Cardiac muscle cell (in vitro differentiated cells and primary cell): ENCODE measurements at places on chromosomes 4 and X.

DNA sequence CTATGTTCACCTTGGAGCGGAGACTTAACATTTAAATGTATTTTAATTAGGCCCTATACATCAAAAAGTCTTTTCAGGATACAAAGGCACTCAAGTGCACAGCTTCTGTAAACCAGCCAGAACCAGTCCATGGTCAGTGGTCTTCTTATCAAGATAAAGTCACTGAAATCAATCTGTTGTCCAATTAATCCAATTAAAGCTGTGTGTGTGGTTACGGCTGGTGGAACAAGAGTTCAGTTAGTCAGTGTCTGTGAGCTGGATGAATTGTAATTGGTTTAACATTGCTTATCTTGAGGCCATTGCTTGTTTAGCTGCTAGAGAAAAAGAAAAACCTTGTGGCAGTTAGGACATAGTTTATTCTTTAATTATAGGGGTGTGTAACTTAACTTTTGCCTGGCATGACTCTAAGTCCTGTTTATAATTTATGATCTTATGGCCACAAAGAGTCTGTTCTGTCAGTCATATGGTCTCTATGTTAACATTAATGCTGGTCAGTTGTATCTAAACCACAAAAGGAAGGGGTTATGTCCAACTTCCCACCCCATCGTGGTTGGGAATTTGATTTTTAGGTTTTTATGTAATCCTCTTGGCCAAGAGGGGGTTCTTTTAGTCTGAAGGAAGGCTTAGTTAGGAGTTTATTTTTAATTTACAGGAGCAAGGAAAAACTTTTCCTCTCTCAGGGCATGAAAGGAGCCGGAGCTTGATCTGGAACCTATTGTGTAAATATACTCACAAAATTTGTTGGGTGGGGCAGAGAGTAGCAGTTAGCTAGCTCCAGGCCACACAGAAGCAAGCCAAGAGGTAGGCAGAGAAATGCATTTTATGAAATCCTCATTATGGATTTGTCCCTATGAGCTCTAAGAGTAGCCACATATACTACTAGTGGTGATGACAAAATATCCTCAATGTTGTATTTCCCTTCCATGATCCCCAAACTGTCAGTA, 665.7 kb upstream of the ACTRT1 start:
- DNase-seq, result no peak

- no peak for DNase-seq
Measured at GRCh38 chrX:96689991-96690390, 5.3 kb downstream of the DIAPH2 start.

DNA sequence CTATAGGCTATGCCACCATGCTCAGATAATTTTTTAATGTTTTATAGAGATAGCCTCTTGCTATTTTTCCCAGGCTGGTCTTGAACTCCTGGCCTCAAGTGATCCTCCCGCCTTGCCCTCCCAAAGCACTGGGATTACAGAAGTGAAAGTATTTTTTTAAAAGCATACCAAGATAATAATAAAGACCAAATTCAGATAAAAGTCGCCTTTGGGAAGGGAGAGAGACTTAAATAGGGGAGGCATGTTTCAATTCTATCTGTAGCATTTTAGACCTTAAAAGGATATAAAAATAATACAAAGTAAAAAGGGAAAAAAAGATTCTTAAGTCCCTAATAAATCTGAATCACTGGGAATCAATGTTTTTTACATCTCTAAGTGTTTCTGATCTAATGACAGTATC, 108.9 kb downstream of the AFAP1 start:
- DNase-seq, result no peak

- no peak for DNase-seq
Measured at GRCh38 chr4:99690990-99691389, 33.4 kb upstream of the C4orf54 start.
